HCEC 1CT (cell line): ENCODE measurements at places on chromosomes 3 and 15.

- DNase-seq, result no peak
Measured at GRCh38 chr3:180288816-180289215, 252.1 kb upstream of the PEX5L start.

DNA sequence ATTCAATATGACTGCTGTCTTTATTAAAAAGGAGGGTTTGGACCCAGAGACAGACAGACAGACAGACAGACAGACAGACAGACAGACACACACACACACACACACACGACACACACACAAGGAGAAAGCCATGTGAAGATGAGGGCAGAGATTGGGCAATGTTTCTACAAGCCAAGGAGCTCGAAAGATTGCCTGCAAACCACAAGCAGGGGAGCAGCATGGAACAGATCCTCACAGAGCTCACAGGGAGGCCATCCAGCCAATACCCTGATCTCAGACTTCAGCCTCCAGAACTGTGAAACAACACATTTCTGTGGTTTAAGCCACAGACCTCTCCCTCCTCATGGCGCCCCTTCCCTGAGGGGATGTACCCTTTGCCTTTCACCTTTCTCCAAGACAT is 35.8 kb upstream of the ABHD2 start:
- DNase-seq, result peak; percentile 54

- no peak for DNase-seq
Measured at GRCh38 chr3:156404217-156404616, 150.7 kb downstream of the SSR3 start.

DNA sequence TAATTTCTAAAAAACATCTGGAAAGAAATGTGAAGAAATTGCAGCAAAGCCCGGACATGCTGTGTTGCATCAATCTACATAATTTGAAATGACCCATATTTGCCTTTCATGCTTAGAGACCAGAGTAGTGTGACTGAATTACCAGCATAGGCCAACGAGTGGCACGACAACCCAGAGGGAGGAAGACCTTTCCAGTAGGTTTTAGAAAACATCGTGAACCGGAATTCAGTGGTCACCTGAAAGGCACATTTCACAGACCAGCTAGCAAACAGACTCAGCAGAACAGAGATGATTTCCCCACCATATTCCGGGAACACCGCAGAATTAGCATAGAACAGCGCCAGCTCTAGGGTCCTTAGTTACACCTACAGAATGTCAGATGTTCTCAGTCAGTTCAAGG is 620.0 kb upstream of the ZNF385D start:
- no peak for DNase-seq

DNA sequence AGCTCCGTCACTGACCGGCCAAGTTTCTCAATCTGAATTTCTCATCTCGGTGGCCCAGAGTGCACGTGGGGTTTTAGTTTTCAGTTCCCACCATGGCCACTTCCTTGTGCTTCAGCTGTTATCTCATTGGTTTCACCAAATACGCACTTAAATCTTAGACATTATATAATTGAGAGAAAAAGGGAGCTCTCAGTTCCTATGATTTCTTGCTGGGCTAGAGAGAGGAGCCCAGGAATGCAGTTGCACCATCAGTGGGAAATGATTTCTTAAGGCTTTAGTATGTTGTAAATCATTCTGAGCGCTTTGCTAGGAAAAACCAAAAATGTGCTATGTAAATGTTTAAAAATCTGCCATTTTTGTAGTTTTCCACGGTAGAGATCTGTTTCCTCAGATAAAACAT is 53.2 kb downstream of the OXNAD1 start:
- no peak for DNase-seq

DNA sequence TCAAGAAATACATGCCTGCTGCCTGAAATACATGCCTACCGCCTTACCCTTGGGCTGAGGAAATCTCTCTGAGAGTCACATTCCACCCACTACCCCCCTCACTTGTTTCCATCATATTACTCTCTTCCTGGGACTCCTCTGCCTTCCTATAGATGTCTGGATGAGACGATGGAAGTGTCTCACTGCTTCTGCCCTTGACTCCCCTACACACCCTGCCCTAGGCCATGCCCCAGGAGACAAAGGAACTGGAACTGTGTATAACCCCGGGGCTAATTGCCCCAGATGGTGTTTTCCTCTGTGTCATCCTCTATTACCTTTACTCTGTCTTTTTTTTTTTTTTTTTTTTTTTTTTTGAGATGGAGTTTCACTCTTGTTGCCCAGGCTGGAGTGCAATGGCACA is 102.0 kb downstream of the GTPBP8 start:
- DNase-seq, result no peak

- DNase-seq, result no peak
Measured at GRCh38 chr15:76342382-76343201, 6.0 kb downstream of the ISL2 start.

GRCh38 chr15:96893159-96893906 is 562.8 kb downstream of the NR2F2 start:
- DNase-seq, result peak; percentile 39

DNA sequence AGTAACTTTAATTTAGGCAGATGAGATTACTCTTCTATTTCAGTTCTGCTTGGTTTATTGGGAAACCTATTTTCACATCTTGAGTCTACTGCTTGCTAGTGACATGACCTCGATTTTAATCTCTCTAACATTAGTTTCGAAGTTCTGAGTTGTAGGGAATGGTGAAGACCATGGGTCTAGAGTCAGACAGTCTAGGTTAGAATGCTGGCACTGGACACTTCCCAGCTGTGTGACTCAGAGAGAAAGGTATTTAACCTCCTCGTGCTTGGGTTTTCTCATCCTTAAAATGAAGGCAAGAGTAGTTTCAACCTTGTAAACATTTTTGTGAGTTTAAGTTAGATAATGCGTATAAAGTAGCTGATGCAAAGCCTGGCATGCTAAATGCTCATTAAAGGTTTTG is 422.1 kb downstream of the GRM7 start:
- DNase-seq, result no peak

GRCh38 chr3:133833880-133834620 is 28.4 kb downstream of the SRPRB start:
- no peak for DNase-seq

- no peak for DNase-seq
Measured at GRCh38 chr3:180417241-180417640, 184.7 kb upstream of the TTC14 start.

GRCh38 chr3:189714991-189715961 is 84.1 kb downstream of the TP63 start:
- peak; percentile 91 for DNase-seq

- no peak for DNase-seq
Measured at GRCh38 chr15:69815793-69816192, 281.9 kb downstream of the TLE3 start.

- DNase-seq, result no peak
Measured at GRCh38 chr15:100853676-100854440, 25.8 kb upstream of the ALDH1A3 start.

- no peak for DNase-seq
Measured at GRCh38 chr3:175070946-175071345, 211.8 kb downstream of the NAALADL2 start.

DNA sequence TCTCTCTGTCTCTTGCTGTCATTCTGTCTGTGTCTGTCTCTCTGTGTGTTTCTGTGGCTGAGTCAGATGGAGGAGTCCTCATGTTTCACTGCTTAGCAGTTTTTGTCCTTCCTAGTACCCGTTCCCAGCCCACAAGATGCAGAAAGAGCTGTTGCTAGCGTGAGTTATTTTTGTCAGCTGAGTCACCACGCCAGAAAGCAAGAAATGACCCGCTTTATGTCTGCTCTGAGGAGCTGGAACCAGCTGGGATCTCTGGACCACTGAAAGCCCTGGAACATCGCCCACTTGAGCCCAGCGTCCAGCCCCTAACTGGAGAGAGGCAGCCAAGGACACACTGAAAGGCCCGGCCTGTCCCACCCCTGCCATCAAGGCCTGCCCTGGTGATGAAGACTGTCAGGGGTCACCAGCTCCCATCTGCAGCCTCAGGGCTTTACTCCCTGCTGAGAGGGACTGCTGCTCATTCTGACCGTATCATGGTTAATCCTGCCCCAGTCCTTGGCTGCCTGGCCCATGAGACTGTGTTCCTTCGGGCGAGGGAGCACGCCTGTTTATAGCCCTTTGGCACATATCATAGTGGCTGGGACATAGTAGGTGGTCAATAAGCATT is 101.7 kb upstream of the TPM1 start:
- peak; percentile 94 for DNase-seq

GRCh38 chr3:126358038-126358815 is 1.0 kb upstream of the KLF15 start:
- no peak for DNase-seq

- no peak for DNase-seq
Measured at GRCh38 chr3:71061037-71061436, 522.5 kb downstream of the FOXP1 start.

- DNase-seq, result no peak
Measured at GRCh38 chr3:29829340-29829739, 548.5 kb downstream of the RBMS3 start.

GRCh38 chr3:67685499-67685898 is 31.1 kb upstream of the SUCLG2 start:
- DNase-seq, result no peak

DNA sequence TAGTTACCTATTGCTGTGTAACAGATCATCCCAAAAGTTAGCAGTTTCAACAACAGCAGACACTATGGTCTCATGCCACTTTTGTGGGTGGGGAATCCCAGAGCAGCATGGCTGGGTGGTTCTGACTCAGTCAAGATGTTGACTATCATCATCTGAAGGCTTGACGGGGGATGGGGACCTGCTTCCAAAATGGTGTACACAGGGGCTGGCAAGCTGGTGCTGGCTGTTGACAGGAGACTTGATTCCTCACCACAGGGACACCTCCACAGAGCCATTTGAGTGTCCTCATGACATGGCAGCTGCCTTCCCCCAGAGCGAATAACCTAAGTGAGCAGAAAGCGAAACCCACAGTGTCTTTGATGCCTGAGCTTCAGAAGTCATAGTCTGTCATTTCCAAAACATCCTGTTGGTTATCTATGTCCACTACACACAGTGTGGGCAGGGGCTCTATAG is 19.1 kb downstream of the DNAJB8 start:
- DNase-seq, result no peak

GRCh38 chr3:44248152-44248551 is 6.5 kb downstream of the TOPAZ1 start:
- no peak for DNase-seq

DNA sequence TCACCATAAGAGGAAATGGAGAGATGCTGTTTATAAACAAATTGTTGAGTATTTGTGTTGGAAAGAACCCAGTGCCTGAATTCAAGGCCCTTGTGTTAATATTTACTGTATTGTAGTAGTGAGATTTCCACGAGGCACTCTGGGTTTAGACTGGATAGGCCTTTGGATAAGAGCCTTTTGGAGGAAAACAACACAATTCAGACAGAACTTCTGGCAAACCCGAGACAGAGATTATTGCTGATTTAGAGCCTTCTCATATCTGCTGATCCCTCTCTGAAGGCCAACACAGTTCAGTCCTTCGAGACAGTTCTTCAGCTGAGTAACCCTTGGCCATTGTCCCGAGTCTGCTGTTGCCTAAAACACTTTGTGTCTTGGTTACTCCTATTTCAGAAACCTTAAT is 55.7 kb downstream of the LMCD1 start:
- no peak for DNase-seq

- DNase-seq, result no peak
Measured at GRCh38 chr3:9278085-9278484, 28.6 kb upstream of the SRGAP3 start.

DNA sequence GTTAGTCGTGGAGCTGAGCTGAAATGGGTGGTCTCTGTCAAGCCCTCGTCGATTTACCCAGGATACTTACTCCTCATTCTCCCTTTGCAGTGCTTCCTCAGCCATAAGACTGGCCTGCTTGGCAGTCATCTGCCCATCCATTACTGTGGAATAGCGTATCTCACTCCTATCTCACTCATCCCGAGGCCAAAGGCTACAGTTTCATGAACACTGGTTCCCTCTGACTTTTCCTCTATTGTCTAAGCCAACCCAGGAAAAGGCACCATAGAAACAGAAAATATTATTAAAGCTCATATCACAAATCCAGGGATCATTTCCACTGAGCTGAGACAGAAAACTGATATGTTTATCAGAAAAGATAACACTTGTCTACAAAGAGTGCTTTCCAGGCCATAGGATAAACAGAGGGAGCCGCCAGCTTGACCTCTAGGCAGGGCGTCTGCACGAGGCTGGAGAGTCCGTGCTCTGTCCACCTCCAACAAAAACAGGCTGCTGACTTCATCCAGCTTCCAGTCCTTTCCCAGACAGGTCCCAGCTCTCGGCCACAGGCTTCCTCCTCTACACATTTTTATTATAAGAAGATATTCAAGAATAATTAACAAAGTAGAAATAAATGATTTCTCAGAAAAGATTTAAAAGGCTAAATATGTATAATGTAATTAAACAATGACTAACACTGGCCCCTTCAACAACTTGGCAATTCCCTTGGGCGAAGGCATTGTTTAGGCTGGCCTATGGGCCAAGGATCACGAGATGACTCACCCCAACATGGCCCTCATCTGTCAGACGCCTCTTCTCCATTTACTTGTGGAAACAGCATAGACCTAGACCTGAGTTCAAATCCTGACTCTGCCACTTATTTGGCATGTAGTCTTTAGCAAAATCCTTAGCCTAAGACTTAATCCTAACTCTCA is 27.4 kb upstream of the BOC start:
- DNase-seq, result no peak

DNA sequence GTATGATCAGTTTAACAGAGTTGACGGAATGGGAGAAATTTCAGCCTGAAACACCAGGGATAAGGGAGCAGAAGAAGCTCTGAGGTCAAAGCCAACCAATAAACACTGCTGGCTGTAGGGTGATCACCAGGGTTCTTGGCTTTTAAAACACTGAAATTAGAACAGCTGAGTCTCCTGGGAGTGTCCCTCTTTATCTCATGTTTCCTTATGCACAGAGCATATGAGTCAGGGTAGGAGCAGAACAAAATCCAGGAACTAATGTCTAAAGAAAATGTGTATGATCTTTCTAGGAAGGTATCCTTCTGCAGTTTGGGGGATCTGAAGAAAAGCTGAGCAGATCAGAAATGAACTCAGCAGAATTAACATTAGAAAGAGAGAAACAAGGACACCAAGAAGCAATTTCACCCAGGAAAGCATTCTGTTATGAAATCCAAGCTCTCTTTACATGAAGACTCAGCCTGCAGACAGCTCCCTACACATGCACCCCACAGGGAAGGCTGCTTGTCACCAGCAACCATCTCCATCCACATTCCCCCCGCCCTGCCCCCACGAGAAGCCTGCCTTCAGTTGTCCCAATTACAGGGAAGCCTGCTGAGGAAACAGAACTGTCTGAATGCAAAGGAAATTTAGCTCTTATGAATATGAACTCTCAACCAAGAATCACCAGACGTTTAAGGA is 469.7 kb downstream of the PDCD6IP start:
- no peak for DNase-seq

GRCh38 chr3:183500319-183500718 is 55.2 kb downstream of the KLHL6 start:
- DNase-seq, result no peak

DNA sequence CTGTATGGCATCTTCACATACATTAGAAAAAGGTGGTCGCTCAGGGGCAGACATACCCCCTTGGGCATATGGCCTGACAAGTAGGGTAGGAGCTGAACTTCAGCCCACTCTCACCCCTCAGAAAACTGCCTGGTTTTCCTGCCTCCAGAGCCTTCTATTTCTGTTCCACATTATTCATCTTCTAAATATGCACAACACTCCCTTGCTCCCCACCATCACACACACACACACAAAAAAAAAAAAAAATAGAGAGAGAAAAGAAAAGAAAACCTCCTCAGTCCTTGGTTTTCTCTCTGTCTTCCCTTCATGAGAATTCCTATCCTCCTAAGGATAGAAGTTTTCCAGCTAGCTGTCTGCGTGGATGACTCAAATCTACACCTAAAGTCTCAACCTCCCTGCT is 5.6 kb upstream of the ROPN1 start:
- no peak for DNase-seq

- no peak for DNase-seq
Measured at GRCh38 chr15:31034152-31034551, 42.7 kb upstream of the MTMR10 start.

- peak; percentile 16 for DNase-seq
Measured at GRCh38 chr3:23806534-23807423, 1.0 kb downstream of the UBE2E1 start.
